ENCODE measurements at places on chromosomes 7 and 10.

- DNase-seq, result no peak
Observed at GRCh38 chr10:6354168-6354772, 151.5 kb downstream of the PFKFB3 start.

GRCh38 chr7:157675427-157675927, 338.7 kb downstream of the DNAJB6 start:
- DNase-seq, result no peak

- no peak for DNase-seq
Observed at GRCh38 chr10:61975391-61975932, 74.0 kb downstream of the ARID5B start.

- DNase-seq, result no peak
Observed at GRCh38 chr10:75505840-75506506, 74.5 kb downstream of the LRMDA start.

GRCh38 chr10:70097459-70097858, 35.2 kb downstream of the AIFM2 start:
- DNase-seq, result no peak

DNA sequence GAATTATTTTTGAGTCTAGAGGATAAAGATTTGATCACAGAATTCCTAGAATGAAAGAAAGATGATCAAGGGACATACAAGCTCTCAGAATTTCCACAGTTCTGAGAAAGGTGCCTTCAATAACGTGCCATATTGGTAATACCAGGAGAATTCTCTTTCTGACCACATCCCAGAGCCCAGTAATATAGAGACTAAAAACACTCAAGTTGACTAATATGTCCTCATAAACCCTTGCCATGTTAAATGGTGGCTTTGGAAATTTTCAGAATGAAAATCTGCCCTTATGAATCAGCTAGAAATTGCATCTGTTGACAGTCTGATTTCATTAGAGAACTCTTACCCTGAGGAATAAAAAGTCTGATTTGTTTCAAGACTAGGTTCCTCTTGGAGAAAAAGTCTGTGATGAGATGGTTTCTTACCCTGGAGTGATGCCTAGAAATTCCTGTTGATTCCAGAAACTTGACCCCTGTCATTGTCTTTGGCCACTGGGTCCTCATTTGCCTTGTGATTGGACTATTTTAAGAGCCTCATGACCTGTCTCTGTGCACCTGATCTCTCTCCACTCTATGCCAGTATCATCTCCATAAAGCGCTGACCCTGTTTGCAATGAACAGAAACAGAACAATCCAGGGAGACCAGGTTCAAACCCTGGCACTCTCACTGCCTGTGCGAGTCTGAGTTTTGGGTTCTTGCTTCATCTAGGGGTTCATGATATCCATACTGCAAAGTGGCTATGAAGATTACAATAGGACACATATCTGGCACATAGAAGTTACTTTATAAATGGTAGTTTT, 3.3 kb downstream of the IL2RA start:
- DNase-seq, result no peak

DNA sequence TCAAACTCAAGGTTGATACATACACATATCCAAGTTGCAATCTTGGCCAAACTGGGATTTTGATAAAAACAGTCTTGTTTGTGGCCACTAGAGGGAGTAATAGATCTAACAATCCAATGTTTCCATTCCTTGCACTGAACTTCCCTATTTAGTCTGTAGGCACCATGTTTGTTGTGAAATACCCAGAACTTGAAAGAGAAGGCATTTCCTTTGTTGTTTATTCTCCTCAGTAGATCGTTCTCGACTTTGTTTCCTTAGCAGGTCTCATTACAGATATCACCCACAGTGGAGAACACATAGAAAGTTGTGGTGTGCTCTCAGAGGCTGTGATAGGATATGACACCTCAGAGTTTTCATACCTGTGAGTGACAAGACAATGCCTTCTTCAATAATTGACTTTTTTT, 70.3 kb upstream of the MXI1 start:
- no peak for DNase-seq

GRCh38 chr10:33289776-33290175, 44.7 kb downstream of the NRP1 start:
- no peak for DNase-seq

DNA sequence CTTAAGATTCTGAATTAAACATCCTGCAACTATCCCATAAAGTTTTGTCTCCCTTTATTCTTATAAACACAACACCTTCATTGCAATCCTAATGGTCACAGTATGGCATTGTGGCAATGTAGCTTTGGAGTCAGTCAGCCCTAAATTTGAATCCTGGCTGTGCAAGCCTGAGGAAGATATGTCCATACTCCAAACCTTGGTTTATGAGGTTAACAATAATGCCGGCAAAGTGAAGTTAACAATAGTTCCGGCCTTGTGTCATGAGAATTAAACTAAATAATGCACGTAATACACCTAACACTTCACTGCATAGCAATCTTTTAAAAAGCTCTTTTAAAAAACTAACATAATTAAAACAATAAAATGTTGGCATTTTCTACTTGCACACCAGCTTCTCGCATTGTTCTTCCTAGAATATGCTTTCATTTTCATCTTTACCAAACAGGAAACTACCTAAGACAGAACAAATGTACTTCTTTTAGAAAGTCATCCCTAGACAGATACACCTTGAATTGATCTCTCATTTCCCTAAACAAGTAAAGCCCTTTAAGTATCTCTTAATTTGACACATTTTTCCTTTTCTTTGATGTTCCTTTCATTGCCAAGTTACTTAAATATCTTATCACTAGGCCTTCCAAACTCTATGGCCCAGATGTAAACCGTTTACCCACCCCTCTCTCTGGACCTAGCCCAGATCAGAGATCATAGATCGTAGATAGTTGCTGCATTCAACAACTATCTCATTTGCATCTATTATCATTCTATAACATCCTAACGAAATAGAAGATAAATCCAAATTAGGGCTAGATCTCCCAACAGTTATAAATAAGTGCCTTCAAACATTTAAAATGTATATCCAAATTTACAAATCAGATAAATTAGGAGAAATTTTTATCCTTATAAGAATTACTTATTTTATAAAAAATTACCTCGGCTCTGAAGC, 66.7 kb downstream of the CREB3L2 start:
- DNase-seq, result no peak

GRCh38 chr10:34232481-34232880, 582.6 kb downstream of the PARD3 start:
- no peak for DNase-seq

- DNase-seq, result no peak
Observed at GRCh38 chr7:142808802-142809583, 38.2 kb downstream of the PRSS2 start.

DNA sequence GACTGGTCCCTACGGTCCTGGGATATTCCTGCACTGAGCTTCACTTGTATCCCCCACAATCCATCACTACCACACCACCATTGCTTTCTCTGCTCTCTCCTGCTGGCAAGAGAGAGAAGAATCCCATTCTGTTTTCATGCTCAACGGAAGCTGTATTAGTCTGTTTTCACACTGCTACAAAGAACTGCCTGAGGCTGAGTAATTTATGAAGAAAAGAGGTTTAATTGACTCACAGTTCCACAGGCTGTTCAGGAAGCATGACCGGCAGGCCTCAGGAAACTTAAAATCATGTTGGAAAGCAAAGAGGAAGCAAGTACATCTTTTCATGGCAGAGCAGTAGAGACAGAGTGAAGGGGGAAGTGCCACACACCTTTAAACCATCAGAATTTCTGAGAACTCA, 260.4 kb upstream of the LYZL1 start:
- no peak for DNase-seq

- DNase-seq, result no peak
Observed at GRCh38 chr7:41693150-41693997, 9.5 kb downstream of the INHBA start.

GRCh38 chr10:60377042-60377352, 12.7 kb downstream of the ANK3 start:
- no peak for DNase-seq

DNA sequence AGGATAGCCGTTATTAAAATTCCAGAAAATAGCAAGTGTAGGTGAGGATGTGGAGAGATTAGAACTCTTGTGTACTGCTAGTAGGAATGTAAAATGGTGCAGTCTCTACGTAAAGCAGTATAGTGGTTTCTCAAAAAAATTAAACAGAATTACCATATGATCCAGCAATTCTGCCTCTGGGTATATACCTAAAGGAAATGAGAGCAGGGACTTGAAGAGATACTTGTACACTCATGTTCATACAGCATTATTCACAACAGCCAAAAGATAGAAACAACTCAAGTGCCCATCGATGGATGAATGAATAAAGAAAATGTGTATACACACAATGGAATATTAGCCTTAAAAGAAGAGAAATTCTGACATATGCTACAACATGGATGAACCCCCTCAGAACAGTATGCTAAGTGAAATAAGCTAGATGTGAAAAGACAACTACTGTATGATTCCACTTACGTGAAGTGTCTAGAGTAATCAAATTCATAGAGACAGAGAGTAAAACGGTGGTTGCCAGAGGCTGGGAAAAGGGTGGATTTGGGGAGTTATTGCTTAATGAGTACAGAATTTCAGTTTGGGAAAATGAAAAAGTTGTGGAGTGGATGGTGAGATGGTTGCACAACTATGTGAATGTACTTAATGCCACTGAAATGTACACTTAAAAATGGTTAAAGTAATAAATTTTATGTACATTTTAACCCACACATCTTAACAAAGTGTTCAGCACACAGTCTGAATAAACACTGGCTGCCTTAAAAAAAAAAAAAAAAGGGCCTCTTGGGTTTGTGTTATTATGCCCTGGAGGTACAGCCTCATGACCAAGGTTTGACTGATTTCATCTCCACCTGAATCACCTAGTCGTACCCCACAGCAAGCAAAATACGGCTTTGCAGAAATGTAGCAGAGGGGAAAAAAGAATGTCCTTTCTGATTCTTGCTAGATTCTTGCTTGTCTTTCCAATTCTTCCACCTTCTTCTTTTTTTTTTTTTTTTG, 26.2 kb downstream of the BUB3 start:
- no peak for DNase-seq

DNA sequence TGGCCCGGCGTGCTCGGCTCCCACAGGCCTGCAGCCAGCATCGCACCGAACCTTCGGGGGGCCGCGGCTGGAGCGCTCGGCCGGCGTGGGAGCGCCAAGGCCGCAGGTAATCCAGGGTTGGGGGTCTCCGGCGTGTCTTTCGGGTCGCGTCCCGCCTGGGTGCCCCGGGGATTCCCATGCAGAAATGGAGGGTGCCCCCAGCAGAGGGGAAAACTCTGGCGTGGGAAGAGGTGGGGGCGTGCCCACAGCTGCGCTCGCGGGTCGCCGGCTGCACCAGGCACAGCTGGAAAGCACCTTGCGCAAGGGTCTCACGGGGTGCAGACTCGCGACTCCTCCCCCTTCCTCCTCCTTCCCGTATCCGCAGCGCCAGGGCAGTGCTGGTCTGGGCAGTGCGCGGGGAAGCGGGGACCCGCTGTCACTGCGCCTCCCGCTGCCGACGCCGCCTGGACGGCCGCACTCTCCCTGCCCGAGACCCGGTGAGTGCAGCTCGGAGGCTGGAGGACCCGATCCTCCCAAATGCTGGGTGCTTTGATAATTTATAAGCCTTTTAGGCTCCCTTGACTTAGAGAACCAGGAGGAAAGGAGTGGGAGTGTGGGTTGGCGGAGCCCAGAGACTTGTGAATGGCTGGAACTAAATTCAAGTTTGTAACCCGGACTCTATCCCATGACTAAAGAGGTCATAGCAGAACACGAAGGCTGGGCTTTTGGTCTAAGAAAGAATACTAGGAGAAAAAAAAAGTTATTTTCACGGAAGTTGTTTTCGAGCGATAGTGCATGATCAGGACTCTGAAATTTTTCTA, 489 bp downstream of the MAP3K8 start:
- DNase-seq, result no peak

- DNase-seq, result no peak
Observed at GRCh38 chr7:36273836-36274235, 115.8 kb upstream of the ANLN start.

DNA sequence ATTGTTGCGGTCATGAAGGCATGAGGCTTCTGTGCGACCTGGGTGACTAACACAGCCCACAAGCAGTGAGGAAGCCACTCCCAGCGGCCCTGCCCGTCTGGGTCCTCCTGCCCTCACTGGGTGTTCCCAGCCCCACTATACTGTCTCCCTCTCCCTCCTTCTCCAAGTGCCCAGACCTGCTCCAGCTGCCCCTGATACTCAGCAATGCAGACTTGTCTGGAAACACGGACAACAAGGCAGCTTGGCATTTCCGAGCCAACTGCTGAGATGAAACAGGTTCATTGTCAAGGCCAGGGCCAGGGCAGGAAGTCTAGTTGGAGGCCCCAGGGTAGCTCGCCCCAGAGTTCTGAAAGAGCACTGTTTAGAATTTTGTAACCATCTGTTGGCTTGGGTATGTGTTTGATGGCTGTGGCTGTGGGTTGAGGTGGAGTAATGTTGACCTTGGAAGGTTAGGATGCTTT, 95.7 kb downstream of the RBM20 start:
- no peak for DNase-seq

DNA sequence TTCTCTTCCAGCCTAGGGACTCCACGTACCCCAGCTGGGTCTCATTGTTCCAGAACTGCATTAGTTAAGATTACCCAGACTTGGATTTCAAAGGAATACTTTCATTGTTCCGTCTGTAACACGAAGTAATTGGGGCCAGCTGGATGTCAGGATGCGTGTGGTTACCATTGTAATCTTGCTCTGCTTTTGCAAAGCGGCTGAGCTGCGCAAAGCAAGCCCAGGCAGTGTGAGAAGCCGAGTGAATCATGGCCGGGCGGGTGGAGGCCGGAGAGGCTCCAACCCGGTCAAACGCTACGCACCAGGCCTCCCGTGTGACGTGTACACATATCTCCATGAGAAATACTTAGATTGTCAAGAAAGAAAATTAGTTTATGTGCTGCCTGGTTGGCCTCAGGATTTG, 21.0 kb downstream of the LRRC17 start:
- no peak for DNase-seq

DNA sequence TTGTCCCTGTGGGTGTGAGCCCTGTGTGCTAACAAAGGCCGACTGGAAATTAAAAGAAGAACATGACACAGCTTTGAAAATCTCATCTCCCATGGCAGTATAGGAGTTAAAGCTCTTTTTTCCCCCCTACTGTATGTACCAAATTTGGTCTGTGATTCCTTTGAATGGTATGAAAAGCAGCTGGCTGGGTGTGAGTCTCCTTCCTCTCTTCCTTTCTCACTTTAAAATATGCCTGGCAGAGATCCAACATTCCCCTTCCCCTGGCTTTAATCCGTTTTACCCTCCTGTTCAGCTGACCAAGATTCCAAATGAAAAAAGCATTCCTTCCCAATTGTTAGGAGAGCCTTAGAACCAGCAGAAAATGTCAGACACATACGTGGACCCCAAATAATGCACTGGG, 225.0 kb upstream of the CELF2 start:
- no peak for DNase-seq

- DNase-seq, result no peak
Observed at GRCh38 chr7:30931161-30931928, 19.7 kb downstream of the AQP1 start.

DNA sequence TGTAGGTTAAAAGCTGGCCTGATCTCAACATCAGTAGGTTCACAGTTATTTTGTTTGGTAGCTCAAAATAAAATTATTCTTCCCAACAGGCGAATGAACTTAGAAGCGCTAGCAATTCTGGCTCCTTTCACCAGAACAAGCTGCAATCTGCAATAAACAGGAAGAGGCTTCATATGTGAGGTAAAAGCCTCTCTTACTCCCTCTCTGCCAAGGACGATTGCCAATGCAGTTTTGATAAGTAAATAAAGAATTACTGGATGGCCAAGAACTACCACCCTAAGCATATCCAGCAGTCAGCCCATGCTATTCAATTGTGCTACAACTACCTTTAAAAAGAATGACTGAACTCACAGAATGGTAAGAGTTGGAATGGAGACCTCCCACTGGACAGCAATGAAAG, 150.0 kb upstream of the LAMB4 start:
- DNase-seq, result no peak

GRCh38 chr7:3065724-3066143, 22.1 kb upstream of the CARD11 start:
- peak; percentile 50 for DNase-seq

GRCh38 chr7:7988706-7989105, 20.1 kb downstream of the GLCCI1 start:
- DNase-seq, result no peak

Measured in iPS DF 19.7 (cell line).